ENCODE measurements at places on chromosomes 11 and 22. TPM values are rescaled to one million over a fixed set of nuclear protein-coding genes. Genes with fewer than 3 reads are reported as not detected.

The PHRF1 gene
- 21.9 TPM for polyA plus RNA-seq

The PANX1 gene
- 26.0 TPM for polyA plus RNA-seq

The MUC2 gene
- polyA plus RNA-seq, result 0.66 TPM

The SLC25A45 gene
- polyA plus RNA-seq, result 5.4 TPM

The CADM1 gene
- polyA plus RNA-seq, result 127 TPM

The TRIM51 gene
- polyA plus RNA-seq, result not detected

Measured in right renal pelvis (tissue), 4 donors.